ENCODE measurements at places on chromosomes 5 and 9.

GRCh38 chr5:74441616-74442015, 198.9 kb downstream of the ENC1 start:
- no peak for DNase-seq

DNA sequence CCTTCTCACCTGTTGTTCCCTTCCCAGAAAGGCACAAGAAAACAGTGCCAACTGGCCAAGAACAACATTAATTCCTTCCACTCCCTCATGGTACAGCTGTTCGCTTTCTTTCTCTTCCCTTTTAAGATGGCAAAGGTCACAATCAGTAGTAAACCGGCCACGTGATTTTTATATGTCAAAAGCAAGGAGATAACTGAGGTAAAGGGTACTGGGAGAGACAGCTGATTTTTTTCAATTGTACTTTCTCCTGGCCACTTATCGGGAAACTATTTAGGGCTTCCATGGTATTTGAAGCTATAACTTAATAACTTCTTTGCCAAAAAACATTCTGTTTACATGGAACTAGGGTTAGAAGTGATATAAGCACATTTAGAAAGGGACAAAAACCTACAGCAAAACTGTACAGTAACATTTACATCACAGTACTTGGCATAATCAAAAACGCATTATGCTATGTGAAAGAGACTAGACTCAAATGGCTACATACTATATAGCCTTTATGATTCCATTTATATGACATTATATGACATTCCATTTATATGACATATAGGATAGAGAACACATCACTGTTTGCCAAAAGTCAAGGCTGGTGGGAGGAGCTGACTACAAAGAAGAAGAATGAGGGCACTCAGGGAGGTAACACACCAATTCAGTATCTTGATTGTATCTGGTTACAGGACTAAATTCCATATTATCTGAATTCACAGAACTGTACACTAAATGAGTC, 24.8 kb downstream of the PLPP1 start:
- no peak for DNase-seq

DNA sequence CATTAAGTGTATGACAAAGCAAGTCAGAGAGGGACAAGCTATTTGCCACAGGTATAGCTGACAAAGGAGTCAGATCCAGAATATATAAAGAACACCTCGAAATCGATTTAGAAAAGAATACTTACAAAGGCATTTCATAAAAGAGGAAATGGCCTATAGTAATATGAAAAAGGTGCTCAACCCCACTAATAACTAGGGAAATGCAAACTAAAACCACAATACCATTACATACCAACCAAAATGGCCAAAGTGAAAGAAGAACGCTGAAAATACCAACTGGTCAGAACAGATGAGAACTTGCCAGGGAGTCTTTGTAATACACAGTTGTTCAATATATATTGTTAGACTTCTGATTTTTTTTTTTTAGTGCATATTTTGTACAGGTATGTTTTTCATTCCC, 152.9 kb downstream of the CDC42SE2 start:
- no peak for DNase-seq

GRCh38 chr9:21381448-21382339, 3.5 kb downstream of the IFNA2 start:
- no peak for DNase-seq

DNA sequence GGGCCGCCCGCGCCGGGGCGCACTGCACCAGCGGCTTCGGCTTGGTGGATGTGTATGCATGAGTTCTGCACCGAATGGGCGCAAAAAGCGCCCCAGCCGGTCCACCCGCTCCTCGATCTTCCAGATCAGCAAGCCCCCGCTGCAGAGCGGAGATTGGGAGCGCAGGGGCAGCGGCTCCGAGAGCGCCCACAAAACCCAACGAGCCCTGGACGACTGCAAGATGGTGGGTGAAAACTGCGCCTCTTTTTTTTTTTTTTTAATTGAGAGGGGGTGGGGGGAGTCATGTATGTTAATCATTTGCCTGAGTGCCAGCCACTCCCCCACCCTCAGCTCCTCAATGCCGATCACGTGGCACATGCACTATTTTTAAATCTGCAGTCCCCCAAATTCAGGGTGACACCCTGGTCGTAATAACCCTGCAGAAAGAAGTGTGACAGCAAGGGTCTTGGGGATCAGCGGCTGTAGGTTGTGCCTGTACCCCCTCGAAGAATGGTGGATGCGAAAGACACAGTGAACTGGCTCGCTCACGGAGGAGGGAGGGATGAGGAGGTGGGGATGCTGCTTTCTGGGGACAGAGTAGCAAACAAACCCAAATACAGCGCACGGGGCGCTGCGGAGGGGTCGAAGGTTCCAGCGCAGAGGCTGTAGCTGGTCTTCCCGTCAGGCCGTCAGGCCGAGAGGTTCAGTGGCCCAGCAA, 900 bp downstream of the RGS7BP start:
- no peak for DNase-seq

DNA sequence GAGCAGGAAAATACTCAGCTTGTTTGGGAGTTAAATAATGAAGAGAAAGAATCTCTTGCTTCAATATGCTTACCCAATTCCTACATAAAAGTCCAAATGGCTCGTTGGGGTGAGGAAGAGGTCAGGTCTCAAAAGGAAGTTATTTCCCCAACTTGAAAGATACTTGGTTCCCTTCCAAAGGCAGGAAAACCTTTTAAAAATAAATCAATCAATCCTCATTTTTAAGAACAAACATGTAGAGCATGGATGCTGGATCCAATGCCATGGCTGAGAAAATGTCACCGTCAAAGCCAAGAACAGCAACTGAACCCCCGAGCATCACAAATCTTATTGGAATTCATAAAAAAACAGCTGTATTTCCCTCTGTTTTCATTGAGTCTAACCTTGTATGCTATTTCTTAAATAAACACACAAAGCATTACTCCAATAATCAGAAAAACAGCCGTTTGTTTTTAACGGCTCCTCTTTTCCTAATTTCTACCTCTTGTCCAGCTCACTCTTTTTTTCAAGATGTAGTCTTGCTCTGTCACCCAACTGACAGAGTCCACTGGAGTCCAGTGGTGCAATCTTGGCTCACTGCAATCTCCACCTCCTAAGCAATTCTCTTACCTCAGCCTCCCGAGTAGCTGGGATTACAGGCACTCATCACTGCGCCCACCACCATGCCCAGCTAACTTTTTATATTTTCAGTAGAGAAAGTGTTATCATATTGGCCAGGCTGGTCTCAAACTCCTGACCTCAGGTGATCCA, 140.7 kb downstream of the GNA14 start:
- DNase-seq = no peak

DNA sequence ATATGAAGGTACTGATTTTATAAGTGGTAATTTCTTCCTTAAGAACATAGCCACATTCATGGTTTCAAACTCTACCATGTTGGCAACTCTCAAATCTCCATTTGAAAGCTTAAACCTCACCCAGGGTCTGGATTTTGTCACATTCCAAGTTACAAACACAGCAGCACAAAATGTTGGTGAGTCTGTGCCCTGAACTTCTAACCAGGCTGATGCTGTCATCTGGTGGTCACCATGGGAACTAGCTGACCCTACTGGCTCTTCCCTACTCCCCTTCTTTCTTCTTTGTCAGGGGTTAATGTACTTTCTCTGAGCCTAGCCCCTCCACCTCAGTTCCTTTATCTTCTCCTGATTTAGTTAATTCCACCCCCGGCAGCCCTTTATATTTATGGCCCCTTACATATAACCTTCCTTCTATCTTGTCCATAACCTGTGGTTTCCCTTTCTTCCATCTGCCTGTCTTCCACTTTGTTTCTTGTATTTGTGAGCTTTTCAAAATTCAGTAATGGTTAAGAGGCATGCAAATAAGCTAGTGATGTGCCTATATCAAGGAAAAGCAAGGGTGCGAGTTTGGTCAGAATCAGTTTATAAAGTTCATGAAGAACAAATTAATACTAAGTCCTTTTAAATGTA, 35.9 kb downstream of the TGFBR1 start:
- DNase-seq = peak; percentile 34

GRCh38 chr5:8523501-8523900, 654.6 kb downstream of the MTRR start:
- DNase-seq = no peak

DNA sequence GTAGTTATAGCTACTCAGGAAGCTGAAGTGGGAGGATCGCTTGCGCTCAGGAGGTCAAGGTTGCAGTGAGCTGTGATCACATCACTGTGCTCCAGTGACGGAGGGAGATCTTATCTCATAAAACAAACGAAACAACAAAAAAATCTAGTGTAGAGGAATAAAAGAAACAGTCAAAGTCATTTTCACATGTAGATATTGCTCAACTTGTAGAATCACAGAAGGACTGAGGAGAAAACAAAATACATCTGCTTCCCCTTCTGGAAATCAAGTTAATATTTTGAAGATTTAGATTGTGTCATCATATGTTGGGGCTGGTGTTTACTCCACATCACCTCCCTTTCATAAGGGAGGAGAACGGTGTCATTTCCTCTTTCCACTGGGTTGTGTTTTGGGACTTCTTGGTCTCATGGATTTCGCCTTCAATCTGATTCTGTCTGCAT, 8.2 kb upstream of the SLC46A2 start:
- DNase-seq = no peak

- DNase-seq = no peak
Observed at GRCh38 chr9:94971378-94972131, 245.1 kb downstream of the AOPEP start.

- DNase-seq = no peak
Observed at GRCh38 chr5:9453480-9454011, 92.3 kb downstream of the SEMA5A start.

DNA sequence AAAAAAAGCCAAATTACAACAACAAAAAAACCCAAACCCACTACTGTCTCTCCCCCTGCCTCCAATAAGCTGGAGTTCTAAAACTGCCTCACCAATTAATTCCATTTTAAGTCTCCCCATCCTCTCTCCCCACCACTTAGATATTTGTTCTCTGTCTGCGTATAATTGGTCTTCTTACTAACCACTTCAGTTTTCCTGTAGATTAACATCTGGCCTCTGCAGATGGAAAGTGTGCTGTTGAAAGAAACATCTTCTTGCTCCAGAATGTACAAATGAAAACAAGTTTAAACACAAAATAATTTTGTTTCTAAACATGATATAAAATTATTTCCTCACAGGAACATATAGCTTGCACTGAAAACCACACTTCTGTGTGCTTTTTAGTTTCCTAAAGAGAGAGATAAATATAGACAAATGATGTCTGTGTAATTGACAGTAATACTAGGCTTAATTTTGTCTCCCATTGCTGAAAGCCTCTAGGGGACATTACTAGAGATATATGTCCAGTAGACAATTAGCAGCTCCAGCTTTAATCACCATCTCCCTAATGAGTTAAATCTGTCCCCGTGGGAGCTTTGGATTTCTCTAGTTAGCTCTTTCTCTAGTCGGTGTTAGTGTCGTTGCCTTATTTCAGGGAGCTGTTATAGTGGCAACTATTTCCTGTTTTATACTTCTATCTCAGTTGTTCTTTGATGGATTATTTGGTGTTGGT, 164.0 kb downstream of the ARHGAP26 start:
- no peak for DNase-seq
